ENCODE measurements at places on chromosomes 3 and 15. TPM values are rescaled to one million over a fixed set of nuclear protein-coding genes. Genes with fewer than 3 reads are reported as not detected.

Gene RTP4
- total RNA-seq, result 0.99 TPM

Gene VIPR1
- total RNA-seq, result 1.4 TPM

Gene CHRFAM7A
- total RNA-seq, result 2.5 TPM

Gene MITF
- 5.4 TPM for total RNA-seq

Gene CELF6
- 0.13 TPM for total RNA-seq

Gene TTC23
- 27.4 TPM for total RNA-seq

Gene MGLL
- total RNA-seq, result 18.4 TPM

Gene PARP15
- 0.26 TPM for total RNA-seq

Gene ANKUB1
- total RNA-seq, result not detected

Gene STRIT1
- total RNA-seq, result not detected

Gene CPLX3
- not detected for total RNA-seq

Gene CCR8
- not detected for total RNA-seq

Gene PTX3
- total RNA-seq, result 194 TPM

Gene SPATA12
- under 0.01 TPM for total RNA-seq

Gene SERPINI2
- total RNA-seq, result not detected

Gene HYAL1
- total RNA-seq, result 1.2 TPM

Gene SLC30A4
- 15.0 TPM for total RNA-seq

Gene BNC1
- total RNA-seq, result 0.13 TPM

Gene HIGD2B
- total RNA-seq, result not detected

Gene GXYLT2
- total RNA-seq, result 2.6 TPM

Gene GCSAM
- not detected for total RNA-seq

Gene SERP1
- total RNA-seq, result 159 TPM

Gene LRRC49
- total RNA-seq, result 25.1 TPM

Gene MORC1
- total RNA-seq, result not detected

Gene PPARG
- 14.3 TPM for total RNA-seq

Gene RTP3
- not detected for total RNA-seq

Gene CCR3
- total RNA-seq, result not detected

Gene GP9
- not detected for total RNA-seq

Gene CRYGS
- 1.1 TPM for total RNA-seq

Gene TM4SF1
- total RNA-seq, result 2,041 TPM

Gene PLCL2
- 8.1 TPM for total RNA-seq

Gene POLG
- total RNA-seq, result 56.3 TPM

Gene DAG1
- 49.7 TPM for total RNA-seq

Gene PLCB2
- total RNA-seq, result 0.53 TPM

Gene CCDC54
- total RNA-seq, result not detected

Gene TRAIP
- 5.2 TPM for total RNA-seq

Gene GRM2
- total RNA-seq, result 0.12 TPM

Gene B3GALNT1
- 30.3 TPM for total RNA-seq

Gene RASL12
- not detected for total RNA-seq

Gene DUOX1
- not detected for total RNA-seq

Gene GNAT1
- not detected for total RNA-seq

Gene UMPS
- total RNA-seq, result 24.2 TPM

Gene COLQ
- 0.66 TPM for total RNA-seq

Gene GUCA1C
- total RNA-seq, result not detected

Gene MUC13
- not detected for total RNA-seq

Gene CNTN4
- total RNA-seq, result not detected

Gene ZFAND6
- total RNA-seq, result 117 TPM

Gene BFSP2
- not detected for total RNA-seq

Gene SCN11A
- total RNA-seq, result 0.13 TPM

Gene ZNF80
- total RNA-seq, result not detected

Gene SEC62
- total RNA-seq, result 65.7 TPM

Gene ACAP2
- total RNA-seq, result 71.6 TPM

Gene DGKG
- total RNA-seq, result 0.81 TPM

Gene FRMD5
- total RNA-seq, result 14.2 TPM

Gene SPINT1
- total RNA-seq, result 0.26 TPM

Gene TRPC1
- 28.4 TPM for total RNA-seq

Gene TCAIM
- 23.1 TPM for total RNA-seq

Data from aortic smooth muscle cell (primary cell).